ENCODE measurements at places on chromosomes 3 and 15.

- DNase-seq = no peak
Observed at GRCh38 chr15:64251658-64252057, 88.8 kb upstream of the PPIB start.

- DNase-seq = no peak
Observed at GRCh38 chr3:152853196-152853595, 18.3 kb downstream of the P2RY1 start.

GRCh38 chr3:17623464-17623863 is 119.0 kb downstream of the TBC1D5 start:
- DNase-seq = no peak

- no peak for DNase-seq
Observed at GRCh38 chr15:49462232-49462844, 39.3 kb downstream of the FGF7 start.

DNA sequence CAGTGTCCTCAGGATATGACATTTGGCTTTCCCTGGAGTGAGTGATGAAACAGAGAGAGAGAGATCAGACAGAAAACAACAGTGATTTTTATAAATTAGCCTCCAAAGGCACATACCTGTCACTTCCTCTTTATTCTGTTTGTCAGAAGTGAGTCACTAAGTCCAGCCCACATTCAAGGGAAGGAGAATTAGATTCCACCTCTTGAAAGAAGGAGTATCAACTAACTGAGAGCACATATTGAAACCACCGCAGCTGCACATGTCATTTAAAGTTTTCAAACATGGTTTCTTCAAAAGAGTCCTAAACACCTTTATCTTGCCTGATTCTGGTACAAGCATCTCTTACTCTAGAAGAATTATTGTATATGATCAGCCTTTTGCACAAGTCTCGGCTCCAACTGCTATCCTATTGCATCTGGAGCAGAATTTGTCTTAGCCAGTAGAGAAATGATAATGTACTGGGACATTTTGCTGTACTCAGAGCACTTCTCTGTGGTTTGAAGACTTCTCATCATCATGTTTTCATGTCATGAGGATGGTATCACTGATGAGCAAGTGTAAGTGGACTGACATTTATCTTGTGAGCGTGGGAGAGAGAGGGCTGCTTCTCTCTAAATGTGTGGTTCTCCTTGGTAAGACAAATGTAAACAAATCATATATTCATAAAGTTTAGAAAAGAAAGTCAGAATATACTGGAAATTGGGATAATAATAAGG is 338.9 kb upstream of the CFAP20DC start:
- no peak for DNase-seq

- DNase-seq = no peak
Observed at GRCh38 chr3:127263037-127263436, 24.8 kb downstream of the PRR20G start.

DNA sequence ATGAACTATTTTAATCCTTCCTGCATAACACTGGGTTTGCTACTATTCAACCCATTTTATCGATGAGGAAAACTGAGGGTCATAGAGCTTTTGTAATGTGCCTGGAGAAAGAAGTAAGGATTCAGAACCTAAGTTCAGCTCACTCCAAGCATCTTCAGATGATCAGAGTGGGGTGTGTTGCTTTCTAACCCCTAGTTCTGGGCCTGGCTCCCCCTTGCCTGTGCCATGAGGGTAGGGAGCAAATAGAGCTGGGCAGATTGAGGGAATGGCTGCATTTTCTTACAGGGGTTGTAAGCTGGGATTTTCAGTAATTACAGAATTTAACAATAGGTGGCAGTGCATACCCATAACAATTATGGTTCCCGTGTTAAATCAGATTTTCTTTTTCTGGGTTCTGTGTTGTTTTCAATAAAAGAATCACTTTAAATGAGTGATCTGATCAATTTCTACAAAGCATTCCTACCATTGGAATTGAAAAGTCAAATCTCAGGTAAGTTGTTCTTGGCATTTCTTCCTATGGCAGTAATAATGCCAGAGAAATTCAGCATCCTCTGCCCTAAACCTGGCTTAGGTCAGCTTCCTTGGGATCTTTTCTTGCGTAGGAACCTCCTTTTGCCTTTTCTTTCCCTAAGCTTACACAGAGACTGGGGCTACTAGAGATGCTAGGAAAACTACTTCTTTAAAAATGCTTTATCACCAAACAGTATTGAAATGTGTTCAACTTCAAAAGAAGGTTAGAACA is 103.8 kb upstream of the IL12A start:
- no peak for DNase-seq

Measured in hematopoietic multipotent progenitor cell treated with erythropoietin and hydrocortisone succinate and interleukin-3 and kit ligand, for 15 days (in vitro differentiated cells).